ENCODE measurements at places on chromosomes 6 and 20. TPM values are rescaled to one million over a fixed set of nuclear protein-coding genes. Genes with fewer than 3 reads are reported as not detected.

- H3K27me3 ChIP-seq: peaks cover 2% of the 10 kb centered on the region
- H3K36me3 ChIP-seq: no peaks in the 10 kb centered on the region
- H3K4me3 ChIP-seq: no peak overlapping the region
- DNase-seq: no peak
- H3K27ac ChIP-seq: no peak overlapping the region
Observed at GRCh38 chr6:148146717-148147462, 195.7 kb upstream of the SASH1 start.

DNA sequence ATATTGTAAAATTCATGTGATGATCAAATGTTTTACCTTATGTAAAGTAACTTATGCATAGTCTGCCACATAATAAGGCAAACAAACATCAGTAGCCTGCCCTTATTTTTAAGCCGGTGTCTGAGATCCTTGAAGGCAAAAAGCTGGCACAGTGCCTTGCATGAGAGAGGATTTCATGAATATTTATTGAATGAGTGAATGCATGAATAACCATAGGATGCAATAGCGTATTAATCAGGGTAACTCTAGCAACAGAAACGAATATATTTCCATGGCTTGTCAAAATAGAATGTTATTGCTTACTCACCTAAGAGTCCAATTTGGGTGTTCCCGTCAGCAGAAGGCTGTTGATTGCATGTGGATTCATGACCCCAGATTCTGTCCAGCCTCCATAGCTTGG is 34.9 kb downstream of the BTBD3 start:
- H3K27ac ChIP-seq: no peak overlapping the region
- no peaks in the 10 kb centered on the region for H3K36me3 ChIP-seq
- H3K27me3 ChIP-seq: no peaks in the 10 kb centered on the region
- no peak overlapping the region for H3K4me3 ChIP-seq

Gene COL11A2
- total RNA-seq: 3.8 TPM

GRCh38 chr20:13338999-13339411 is 117.9 kb downstream of the ISM1 start:
- no peak overlapping the region for H3K4me3 ChIP-seq
- no peak for DNase-seq
- no peak overlapping the region for H3K27ac ChIP-seq
- H3K36me3 ChIP-seq: no peaks in the 10 kb centered on the region

- H3K36me3 ChIP-seq: peaks cover 8% of the 10 kb centered on the region
- H3K27ac ChIP-seq: peak overlapping the region; percentile 24
- H3K4me3 ChIP-seq: no peak overlapping the region
- DNase-seq: no peak
Observed at GRCh38 chr20:31680286-31681127, 42.2 kb downstream of the BCL2L1 start.

Gene SUMO4
- total RNA-seq: 1.3 TPM

GRCh38 chr20:32457479-32457986 is 99.4 kb downstream of the ASXL1 start:
- DNase-seq: peak; percentile 99
- H3K36me3 ChIP-seq: no peaks in the 10 kb centered on the region
- H3K4me1 ChIP-seq: peaks cover 35% of the 10 kb centered on the region
- peaks cover 24% of the 10 kb centered on the region for H3K27me3 ChIP-seq
- H3K27ac ChIP-seq: peak overlapping the region; percentile 84
- H3K4me3 ChIP-seq: peak overlapping the region; percentile 83

Gene PARD6B
- total RNA-seq: 4.0 TPM

DNA sequence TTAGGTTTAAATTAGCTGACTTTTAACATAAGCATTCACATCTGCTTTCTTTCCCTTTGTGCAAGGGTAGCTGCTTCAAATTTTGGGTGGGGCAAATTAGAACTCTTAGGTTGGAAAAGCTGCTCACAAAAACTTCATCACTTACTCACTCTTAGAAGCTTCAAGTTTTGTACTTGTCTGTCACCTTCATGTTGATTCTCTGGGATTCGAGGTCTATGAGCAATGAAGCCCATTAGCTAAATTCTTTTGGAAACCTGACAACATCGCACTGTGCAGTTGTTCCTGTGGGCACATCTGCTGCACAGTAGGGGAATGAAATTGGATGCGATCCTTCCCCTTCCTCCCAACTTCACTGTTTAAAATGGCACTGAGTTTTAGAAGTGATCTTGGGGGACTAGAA is 156.1 kb downstream of the UBE3D start:
- H3K4me3 ChIP-seq: no peak overlapping the region
- no peaks in the 10 kb centered on the region for H3K36me3 ChIP-seq
- no peaks in the 10 kb centered on the region for H3K27me3 ChIP-seq
- DNase-seq: no peak

- no peak overlapping the region for H3K27ac ChIP-seq
- peaks cover 4% of the 10 kb centered on the region for H3K27me3 ChIP-seq
- DNase-seq: no peak
- H3K4me3 ChIP-seq: no peak overlapping the region
Observed at GRCh38 chr20:60990061-60990460, 262.0 kb upstream of the CDH4 start.

DNA sequence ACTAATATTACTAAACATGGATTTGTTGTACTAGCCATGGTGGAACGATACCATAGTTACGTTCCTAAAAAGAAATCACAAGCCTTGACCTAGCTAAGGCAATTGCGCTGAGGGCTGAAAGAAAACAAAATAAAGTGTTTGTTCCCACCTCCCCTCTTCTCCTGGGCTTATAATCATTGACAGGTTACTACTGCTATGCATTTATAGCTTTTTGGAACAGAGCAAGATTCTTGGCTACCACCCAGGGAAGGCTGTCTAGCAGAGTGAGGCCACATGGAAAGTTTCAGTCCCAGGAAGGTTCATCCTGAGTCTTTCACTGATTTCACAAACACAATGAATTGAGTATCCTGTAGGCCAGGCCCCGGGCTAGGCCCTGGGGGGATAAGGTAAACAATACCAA is 84.6 kb downstream of the TMEM170B start:
- H3K27ac ChIP-seq: no peak overlapping the region
- H3K4me3 ChIP-seq: no peak overlapping the region
- H3K27me3 ChIP-seq: no peaks in the 10 kb centered on the region
- H3K36me3 ChIP-seq: no peaks in the 10 kb centered on the region
- no peak for DNase-seq
- peaks cover 6% of the 10 kb centered on the region for H3K4me1 ChIP-seq

GRCh38 chr6:100452998-100453397 is 11.7 kb downstream of the SIM1 start:
- peaks cover 13% of the 10 kb centered on the region for H3K4me1 ChIP-seq
- H3K4me3 ChIP-seq: no peak overlapping the region
- peaks cover 7% of the 10 kb centered on the region for H3K36me3 ChIP-seq
- no peak for DNase-seq

Gene C20orf141
- not detected for total RNA-seq

Gene HLA-DOB
- not detected for total RNA-seq

DNA sequence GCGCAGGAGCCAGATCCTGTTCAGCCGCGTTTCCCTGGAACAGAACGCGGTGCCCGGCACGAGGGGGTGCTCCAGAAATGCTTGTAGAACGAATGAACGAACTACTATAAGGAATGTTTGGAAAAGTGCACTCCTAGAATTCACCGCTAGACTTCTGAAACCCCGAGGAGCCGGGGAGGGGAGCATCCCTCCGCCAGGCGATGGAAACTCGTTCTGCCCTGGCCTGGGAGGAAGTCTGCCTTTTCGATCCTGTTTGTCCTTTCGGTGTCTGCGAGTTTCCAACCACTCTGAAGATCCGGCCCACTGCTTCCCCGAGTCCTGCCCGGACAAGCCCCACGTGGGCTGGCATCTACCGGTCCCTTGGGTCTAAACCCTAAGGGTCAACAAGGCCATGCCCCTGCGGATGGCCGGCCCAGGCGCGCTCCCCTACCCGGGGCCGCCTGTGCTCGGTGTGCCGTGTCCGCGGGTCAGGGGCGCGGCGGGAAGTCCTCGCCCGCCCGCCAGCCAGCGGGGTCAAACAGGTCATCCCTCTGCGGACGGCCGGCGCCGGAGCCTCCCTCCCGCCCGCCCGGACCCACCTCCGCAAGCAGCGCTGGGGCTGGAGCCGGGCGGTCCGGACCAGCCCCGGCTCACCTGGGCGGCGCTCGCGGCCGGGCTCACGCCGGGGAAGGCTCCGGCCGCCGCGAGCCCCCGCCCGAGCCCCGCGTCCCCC is 526 bp downstream of the SULF2 start:
- peak; percentile 52 for DNase-seq
- H3K27ac ChIP-seq: peak overlapping the region; percentile 79

Gene GTSF1L
- total RNA-seq: not detected

GRCh38 chr20:16246870-16247269 is 326.4 kb downstream of the KIF16B start:
- H3K36me3 ChIP-seq: no peaks in the 10 kb centered on the region
- DNase-seq: no peak
- H3K4me1 ChIP-seq: peaks cover 4% of the 10 kb centered on the region
- H3K27me3 ChIP-seq: no peaks in the 10 kb centered on the region
- H3K4me3 ChIP-seq: no peak overlapping the region

DNA sequence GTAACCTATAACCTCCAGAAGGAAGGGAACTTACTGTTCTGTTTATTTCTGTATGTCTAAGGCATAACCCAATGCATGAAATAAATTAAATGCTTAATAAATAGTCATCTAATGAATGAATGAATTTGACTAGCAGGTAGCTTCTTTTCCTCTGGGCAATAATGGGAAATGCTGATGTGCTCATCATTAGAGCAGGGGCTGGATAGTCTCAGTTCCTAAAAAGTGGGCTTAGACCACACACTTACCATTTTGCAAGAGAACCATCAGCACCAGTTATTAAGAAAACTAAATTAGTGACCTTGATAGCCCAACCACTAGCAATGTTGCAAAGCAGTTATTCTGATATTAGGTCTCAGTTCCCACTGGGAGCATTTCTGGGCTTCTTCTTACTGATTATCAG is 449.7 kb downstream of the CDC5L start:
- H3K36me3 ChIP-seq: no peaks in the 10 kb centered on the region
- H3K4me1 ChIP-seq: peaks cover 15% of the 10 kb centered on the region
- H3K27me3 ChIP-seq: peaks cover 3% of the 10 kb centered on the region
- H3K27ac ChIP-seq: no peak overlapping the region
- H3K4me3 ChIP-seq: no peak overlapping the region
- no peak for DNase-seq

Gene MDFI
- total RNA-seq: 7.9 TPM

Gene PACSIN1
- 0.47 TPM for total RNA-seq

- no peak overlapping the region for H3K4me3 ChIP-seq
- H3K4me1 ChIP-seq: peaks cover 11% of the 10 kb centered on the region
- no peak overlapping the region for H3K27ac ChIP-seq
- no peaks in the 10 kb centered on the region for H3K36me3 ChIP-seq
Observed at GRCh38 chr20:38167851-38168760, 3.0 kb upstream of the TGM2 start.

- H3K4me3 ChIP-seq: no peak overlapping the region
- no peak for DNase-seq
- no peaks in the 10 kb centered on the region for H3K36me3 ChIP-seq
- peak overlapping the region; percentile 53 for H3K27ac ChIP-seq
Observed at GRCh38 chr6:156689656-156690055, 87.5 kb upstream of the ARID1B start.

DNA sequence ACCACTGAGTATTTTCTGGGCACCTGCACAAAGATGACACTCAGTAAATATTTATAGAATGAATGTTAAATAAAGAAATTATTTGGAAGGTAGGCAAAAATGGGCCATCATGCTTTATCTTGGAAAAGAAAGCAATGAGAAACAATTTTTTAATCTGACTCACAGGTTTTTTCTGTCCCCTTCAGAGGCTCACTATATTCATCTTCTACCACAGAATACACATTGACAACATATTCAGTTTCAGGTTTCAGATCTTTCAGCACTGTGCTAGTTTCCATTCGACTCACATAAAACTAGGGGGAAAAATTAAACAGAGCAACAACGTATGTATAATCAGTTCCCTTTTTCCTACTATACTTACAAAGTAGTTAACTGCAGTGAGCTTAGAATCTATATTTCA is 58.3 kb downstream of the COL12A1 start:
- no peak for DNase-seq
- no peaks in the 10 kb centered on the region for H3K36me3 ChIP-seq
- no peaks in the 10 kb centered on the region for H3K27me3 ChIP-seq
- peaks cover 10% of the 10 kb centered on the region for H3K4me1 ChIP-seq

DNA sequence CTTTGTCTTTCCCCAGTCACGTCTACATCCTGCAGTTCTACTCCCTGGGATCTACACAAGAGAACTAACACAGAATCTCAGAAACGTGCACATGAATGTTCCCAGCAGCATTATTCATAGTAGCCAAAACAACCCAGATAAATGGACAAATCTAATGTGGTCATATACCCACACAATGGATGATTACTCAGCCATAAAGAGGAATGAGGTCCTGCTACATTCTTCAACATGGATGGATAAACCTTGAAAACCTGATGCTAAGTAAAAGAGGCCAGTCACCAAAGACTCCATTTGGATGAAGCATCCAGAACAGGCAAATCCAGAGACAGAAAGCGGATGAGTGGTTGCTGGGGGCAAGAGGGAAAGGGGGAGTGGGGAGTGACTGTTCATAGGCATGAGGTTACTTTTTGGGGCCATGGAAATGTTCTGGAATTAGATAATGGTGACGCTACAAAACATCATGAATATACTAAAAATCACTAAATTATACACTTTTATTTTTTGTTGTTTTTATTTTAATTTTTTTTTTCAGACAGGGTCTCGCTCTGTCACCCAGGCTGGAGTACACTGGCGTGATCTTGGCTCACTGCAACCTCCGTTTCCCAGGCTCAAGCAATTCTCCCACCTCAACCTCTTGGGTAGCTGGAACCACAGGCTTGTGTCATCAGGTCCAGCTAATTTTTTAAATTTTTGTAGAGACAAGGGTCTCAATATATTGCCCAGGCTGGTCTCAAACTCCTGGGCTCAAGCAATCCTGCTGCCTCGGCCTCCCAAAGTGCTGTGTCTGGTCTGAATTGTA is 50.8 kb upstream of the DSN1 start:
- no peak for DNase-seq
- H3K27me3 ChIP-seq: peaks cover 6% of the 10 kb centered on the region
- no peak overlapping the region for H3K27ac ChIP-seq
- H3K4me1 ChIP-seq: peaks cover 17% of the 10 kb centered on the region
- H3K4me3 ChIP-seq: no peak overlapping the region

Gene C4B
- total RNA-seq: 6.4 TPM

DNA sequence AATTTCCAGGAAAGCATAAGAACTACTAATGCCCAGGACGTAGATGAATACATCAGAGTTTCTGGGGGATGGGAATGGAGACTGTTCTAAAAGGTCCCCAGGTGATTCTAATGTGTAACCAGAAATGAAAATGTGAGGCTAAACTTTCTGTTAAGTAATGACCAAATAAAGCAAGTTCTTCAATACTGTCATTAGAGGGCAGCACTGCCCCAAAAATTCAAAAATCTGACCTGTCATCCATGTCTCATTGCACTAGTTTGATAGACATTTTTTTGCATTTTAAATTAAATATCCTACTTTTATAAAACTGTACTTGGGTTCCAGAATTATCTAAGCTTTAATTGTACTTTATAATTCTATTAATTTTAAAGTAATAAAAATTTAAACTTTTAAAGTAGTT is 94.9 kb downstream of the RFX6 start:
- no peak for DNase-seq
- H3K27ac ChIP-seq: no peak overlapping the region
- H3K36me3 ChIP-seq: no peaks in the 10 kb centered on the region
- peaks cover 1% of the 10 kb centered on the region for H3K27me3 ChIP-seq
- H3K4me1 ChIP-seq: no peaks in the 10 kb centered on the region
- no peak overlapping the region for H3K4me3 ChIP-seq

- peak overlapping the region; percentile 66 for H3K27ac ChIP-seq
- peaks cover 6% of the 10 kb centered on the region for H3K27me3 ChIP-seq
- H3K4me1 ChIP-seq: peaks cover 40% of the 10 kb centered on the region
- peaks cover 9% of the 10 kb centered on the region for H3K36me3 ChIP-seq
- H3K4me3 ChIP-seq: no peak overlapping the region
Observed at GRCh38 chr6:148085631-148086331, 256.9 kb upstream of the SASH1 start.

Measured in glutamatergic neuron (in vitro differentiated cells).